CD4-positive, alpha-beta T cell treated with Interleukin-10 for 1 hour (primary cell): ENCODE measurements at places on chromosomes 7 and 10.

- no peak for DNase-seq
Observed at GRCh38 chr10:109958059-109958458, 34.7 kb upstream of the XPNPEP1 start.

GRCh38 chr7:17234030-17234397, 64.4 kb upstream of the AHR start:
- DNase-seq = peak; percentile 73

GRCh38 chr7:121447243-121447910, 51.3 kb upstream of the FAM3C start:
- no peak for DNase-seq

GRCh38 chr7:117132321-117133120, 179.2 kb downstream of the ST7 start:
- DNase-seq = no peak

GRCh38 chr7:118153551-118154177, 30.3 kb upstream of the LSM8 start:
- DNase-seq = peak; percentile 54

DNA sequence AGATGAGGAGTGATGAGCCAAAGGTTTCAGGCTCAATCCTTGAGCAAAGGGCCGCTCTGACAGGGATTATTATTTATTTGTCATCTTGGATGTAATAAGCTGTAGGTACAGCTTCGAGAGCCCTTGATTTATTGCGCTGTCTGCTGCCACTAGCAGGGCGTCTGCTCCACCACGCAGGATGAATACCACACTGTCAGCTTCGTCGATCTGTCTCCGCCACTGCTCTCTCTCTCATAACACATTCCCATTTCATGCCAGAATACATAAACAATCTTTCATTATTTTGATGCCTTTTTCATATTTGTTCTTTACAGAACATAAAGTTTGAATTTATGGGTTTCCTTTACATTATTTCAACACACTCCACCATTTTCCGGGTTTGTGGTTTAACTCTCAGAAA, 276.6 kb downstream of the LRMDA start:
- DNase-seq = no peak

GRCh38 chr10:49690698-49691356, 11.4 kb downstream of the C10orf53 start:
- no peak for DNase-seq
